MV-4-11 (cell line): ENCODE measurements at places on chromosomes 1 and 21.

- no peak for DNase-seq
Measured at GRCh38 chr1:33323663-33324477, 3.0 kb upstream of the A3GALT2 start.

GRCh38 chr1:199089393-199090122 is 450.7 kb downstream of the PTPRC start:
- peak; percentile 72 for DNase-seq

DNA sequence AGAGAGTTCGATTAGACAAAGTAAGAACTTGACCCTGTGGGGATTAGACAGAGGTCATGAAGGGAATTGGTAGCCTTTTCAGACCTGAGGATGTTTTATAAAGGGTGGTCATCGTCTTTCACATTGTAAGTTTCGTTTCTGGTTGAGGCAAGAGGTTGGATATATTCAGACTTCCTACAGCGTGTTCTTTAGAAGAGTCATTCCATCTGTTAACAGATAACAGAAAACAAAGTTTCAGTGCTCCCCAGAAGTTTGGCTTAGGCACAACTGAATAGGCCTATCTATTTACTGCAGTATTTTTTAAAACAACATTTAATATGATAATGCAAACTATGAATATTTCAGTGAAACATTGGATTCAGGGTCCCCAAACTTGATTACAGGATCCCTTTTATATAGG is 17.1 kb upstream of the IVNS1ABP start:
- no peak for DNase-seq

DNA sequence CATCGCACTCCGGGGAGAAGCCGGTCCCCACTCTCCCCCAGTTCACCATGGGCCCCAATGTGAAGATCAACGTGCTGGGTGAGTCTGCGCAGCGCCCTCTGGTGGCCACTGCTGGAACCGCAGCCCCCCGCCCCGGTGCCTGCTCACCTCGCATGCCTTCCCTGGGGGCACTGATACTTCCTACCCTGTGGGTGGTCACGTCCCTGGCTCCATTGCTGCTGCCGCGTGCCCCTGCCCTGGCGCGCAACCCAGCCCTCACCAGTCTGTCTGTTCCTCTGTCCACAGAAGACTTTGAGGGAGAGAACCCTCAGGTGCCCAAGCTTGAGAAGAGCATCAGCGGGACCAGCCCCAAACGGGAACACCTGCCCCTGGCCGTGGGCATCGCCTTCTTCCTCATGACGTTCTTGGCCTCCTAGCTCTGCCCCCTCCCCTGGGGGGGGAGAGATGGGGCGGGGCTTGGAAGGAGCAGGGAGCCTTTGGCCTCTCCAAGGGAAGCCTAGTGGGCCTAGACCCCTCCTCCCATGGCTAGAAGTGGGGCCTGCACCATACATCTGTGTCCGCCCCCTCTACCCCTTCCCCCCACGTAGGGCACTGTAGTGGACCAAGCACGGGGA is 7.6 kb downstream of the EFNA3 start:
- DNase-seq: peak; percentile 40

DNA sequence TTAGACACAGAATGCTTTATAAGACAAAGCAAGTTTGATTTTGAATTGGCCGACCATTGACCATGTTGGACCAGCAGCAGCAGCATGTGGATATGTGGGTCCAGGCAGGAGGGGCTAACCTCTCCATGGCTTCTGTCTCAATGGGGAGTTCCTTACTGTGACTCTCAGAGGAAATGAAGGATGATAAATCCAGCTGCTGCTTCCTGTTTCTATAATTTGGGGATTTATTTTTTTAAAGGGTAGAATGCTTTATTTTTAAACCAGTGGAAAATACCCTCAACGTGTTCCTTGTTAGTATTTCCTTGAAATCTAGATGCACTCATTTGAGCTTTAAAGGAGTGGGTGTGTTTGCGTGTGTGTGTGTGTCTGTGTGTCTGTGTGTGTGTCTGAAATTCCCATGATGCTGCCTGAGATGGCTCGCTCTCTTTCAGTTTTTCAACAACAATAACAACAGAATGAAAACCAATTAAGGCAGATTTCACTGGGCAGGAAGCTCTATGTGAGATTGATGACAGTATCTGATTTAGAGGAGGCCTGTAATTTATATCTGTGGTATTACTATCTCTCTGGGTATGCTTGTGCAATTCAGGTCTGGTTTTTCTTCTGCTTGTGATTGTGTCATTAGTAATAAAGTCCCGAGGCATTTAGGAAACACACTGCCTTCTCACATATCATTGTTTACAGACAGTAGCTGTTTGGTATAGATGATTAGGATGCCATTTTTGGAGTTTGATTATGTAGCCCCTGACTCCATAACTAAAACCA is 86.1 kb upstream of the ZNF326 start:
- peak; percentile 79 for DNase-seq

DNA sequence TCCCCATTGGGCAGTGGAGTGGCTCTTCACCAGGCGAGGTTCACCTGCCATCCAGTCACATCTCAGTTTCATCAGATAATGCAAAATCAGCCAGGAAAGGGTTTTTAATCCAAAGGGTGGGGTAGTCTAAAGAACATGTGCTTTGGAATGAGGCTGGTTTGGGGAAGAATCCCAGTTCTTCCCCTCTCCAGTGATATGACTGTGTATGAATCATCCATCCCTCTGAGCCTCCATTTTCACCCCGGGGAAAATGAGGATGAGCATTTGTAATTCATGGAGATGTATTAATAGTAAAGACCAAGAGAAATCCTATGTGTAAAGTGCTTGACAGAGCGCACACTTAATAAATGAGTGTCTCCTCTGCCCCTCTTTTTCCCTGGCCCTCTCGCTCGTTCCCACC is 215.1 kb upstream of the FGGY start:
- DNase-seq: no peak

DNA sequence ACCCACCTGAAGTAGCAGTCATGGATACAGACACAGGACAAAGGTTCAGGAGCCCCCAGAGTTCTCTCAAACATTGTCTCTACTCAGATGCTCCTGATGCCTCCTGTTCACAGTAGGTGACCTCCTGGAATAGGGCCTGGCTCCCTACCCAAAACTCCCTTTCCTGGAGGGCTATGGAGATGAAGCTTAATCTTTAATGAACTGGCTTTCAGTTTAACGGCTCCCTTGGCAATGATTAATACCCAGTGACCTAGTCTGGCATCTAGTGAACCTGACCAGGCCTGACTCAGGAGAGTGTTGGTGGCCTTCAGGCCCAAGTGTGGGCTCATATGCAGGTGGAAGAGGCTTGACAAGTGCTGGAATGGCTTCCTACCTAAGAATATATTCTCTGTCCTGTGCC is 65.2 kb upstream of the TRABD2B start:
- DNase-seq: no peak

GRCh38 chr1:109258481-109259466 is 9.4 kb downstream of the CELSR2 start:
- DNase-seq: no peak

DNA sequence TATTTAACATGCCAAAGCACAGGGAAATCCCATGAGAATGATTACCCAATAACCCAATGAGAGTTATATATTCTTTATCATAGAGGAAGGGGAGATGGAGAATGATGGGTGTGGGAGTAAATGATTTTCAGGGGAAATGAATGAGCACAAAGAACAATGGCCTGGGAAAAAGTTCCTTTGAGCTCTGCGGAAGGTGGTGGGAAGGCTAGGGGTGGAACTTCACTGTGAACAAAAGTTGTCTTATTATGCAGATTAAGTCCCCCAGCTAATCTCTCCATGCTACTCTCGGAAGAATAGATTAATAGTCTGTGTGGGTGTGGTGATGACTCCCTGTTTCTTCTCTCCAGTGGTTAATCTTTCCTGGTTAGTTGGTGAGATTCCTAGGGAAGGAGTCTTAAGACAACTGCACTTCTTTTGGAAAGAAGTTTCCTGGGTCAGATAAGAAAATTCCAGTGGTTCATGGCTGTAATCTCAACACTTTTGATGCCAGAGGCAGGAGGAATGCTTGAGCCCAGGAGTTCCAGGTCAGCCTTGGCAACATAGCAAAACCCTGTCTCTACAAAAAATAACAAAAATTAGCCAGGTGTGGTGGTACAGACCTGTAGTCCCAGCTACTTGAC is 71.6 kb downstream of the DNTTIP2 start:
- no peak for DNase-seq

DNA sequence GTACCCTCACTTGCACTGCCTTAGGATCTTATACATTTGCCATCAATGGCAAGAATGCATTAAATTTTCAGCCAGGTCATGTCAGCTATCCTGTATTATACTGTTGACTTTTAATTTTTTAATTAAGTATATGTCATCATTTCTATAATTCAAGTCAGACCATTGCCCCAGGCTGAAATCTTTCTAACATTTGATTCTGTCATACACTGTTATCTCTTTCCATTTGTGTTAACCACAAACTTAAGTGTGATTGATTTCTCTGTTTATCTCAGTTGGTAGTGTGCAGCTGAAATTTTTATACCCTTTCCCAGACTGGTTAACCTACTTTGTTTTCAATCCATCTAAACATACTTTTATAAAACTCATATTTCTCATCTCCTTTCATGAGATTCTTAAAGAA is 153.3 kb downstream of the ZP4 start:
- no peak for DNase-seq

- DNase-seq: no peak
Measured at GRCh38 chr1:70737125-70737524, 310.5 kb downstream of the PTGER3 start.

DNA sequence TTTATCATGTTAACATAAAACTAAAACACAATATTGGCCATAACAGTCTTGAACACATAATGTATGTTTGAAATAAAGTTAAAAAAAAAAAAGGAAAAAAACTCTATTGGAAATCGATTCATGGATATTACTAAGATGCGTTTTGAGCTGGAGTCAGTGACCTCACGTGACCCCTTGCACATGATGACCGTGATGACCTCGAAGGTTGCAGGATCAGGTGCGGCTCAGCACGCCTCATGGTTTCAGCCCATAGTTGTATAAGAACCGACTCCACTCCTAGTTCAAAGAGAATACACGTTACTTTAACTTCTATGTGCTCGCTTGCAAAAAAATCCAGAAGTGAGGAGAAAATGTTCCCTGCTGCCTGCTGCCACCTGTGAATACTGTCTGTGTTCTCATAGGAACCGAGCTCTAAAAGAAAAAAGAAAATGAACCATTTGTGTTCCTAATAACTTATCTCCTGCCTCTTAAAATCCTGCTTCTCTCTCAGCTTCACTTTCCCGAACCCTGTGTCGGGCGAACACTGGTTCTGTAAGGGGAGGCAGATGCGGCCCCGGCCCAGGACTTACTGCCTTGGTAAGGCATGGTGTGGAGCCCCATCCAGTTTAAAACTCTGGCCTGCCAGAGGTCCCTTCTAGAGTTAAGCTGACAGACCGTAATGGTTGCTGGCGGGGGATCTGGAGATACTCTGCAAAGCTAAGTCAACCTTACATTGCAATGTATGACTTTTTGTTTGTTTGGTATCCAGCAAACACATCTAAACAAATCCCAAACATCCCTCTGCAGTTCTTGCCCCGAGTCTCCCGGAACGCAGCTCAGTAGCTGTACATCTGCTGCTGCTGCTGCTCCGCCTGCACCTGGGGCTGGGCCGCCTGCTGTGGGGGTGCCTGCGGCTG is 33.8 kb upstream of the RIPK4 start:
- no peak for DNase-seq

DNA sequence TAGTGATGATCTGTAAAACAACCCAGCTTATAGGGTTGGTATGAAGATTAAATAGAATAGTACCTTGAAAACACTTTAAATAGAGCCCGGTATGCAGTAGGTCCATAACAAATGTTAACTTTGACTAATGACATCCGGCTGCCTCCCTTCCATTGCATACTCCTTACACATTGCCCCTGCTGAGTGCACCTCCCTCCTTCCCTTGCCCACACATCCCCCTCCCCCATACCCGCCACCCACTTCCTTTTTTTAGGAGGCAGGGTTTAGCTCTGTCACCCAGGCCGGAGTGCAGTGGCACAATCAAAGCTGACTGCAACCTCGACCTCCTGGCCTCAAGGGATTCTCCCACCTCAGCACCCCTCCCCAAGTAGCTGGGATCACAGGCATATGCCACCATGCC is 24.4 kb upstream of the ZC3H12A start:
- DNase-seq: peak; percentile 81

GRCh38 chr1:54199151-54199764 is 572 bp downstream of the CYB5RL start:
- no peak for DNase-seq

GRCh38 chr1:25080294-25081209 is 150.5 kb upstream of the RUNX3 start:
- DNase-seq: peak; percentile 97

- no peak for DNase-seq
Measured at GRCh38 chr1:46444466-46444865, 45.2 kb upstream of the DMBX1 start.

DNA sequence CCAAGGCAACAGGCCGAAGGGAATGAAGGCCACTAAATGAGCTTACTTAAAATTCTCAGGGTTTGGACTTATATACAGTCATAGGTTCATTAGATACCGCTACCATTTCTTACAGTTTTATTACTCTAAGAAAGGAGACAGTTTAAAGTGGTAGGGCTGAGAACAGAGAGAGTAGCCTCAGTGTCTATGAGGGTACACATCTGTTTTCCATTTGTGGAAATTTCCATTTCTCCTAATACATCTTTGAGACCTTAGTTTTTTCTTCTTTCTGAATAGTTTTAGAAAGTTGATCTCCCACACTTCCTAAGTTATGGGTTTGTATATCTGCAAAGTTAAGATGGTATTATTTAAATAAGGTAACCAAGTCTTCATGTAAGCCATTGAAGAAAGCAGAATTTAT is 1279.1 kb downstream of the NCAM2 start:
- no peak for DNase-seq

GRCh38 chr1:208535511-208535910 is 291.3 kb upstream of the PLXNA2 start:
- DNase-seq: no peak

DNA sequence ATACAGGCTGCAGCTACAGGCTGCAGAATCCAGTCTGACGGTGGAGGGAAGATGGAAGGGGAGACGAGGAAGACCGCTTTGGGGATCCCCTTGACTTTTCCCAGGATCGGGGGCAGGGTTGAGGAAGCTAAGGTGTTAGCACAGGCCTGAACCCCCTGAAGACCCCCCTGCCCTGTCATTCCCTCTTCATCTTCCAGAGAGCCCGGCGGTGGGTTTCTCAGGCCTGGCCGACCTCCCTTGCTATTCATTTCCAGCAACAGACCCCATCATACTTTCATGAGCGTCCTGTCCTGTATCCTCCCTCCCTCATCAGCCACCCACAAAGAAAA is 112.0 kb downstream of the PGBD5 start:
- no peak for DNase-seq

DNA sequence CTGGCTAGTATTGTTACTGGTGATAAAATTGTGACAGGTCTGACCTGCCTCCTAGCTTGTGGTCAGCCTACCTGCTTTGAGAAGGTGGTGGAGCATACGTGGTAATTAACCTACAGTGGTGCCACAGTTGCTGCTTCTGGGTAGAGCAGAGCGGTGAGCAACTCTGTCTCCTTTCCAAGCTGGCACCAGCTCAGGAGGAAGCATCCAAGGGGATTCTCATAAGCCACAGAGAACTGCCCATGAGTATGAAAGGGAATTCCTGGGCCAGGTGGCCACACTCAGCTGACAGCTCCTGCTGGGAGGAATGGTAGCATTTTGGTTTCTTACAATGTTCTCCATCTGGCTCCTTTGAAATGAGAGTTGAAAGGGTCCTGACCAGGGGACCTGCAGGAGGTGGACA is 39.4 kb downstream of the ATP2B4 start:
- DNase-seq: no peak

GRCh38 chr1:182035097-182035770 is 26.3 kb downstream of the ZNF648 start:
- no peak for DNase-seq
